ENCODE measurements at places on chromosomes 6 and 20.
A peak's percentile ranks its signal among the peaks of the same experiment; 100 is the strongest.

DNA sequence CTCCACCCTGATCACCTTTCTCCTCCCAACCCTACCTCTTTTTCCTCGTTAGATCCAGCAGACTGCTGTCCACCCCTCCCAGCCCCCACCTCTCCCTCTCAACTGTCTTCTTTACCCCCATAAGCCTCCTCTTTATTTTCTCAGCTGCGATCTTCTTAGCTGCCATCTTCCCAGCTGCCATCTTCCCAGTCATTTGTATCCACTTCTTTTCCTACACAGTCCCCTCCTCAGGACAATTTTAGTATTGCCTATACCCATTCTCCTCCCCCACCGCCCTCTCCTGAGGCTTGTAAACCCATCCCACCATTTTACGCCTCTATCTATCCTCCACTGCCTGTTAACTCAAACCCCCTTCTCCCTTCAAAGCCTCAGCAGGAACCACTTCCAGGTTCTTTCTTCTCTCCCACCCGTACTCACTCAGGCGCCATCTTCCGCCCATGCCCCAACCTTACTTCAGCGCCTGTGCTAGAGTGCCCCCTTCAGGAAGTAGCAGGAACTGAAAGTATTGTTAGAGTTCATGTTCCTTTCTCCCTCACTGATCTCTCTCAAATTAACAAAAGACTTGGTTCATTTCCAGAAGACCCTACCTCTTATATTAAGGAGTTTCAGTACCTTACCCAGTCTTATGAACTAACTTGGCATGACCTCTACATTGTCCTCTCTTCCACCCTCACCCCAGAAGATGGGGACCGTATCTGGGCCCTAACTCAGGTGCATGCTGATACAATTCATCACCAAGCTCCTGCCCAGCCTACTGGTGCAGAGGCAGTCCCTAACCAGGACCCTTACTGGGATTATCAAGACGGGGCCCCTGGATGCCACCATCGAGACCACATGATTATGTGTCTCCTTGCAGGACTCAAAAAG, 236.0 kb downstream of the ADGRG6 start:
- no peak for DNase-seq

DNA sequence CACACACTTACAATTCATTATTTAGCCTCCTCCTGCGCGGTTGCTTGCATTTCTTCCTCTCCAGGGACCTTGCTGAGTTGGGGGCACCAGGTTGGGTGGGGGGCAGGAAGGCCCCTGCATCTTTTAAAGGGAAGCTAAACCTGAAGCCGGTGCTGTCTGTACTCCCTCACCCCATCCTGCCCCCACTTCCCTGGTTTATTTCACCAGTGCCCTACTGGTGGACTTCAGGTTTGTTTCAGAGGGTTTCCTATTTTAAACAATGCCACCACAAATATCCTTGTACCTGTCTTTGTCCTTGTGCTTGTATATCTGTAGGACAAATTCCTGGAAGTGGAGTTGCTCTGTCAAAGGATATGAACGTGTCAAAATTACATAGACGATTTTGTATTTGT, 21.0 kb downstream of the PTK7 start:
- no peak for DNase-seq

GRCh38 chr6:22954749-22955385, 385.5 kb downstream of the HDGFL1 start:
- no peak for DNase-seq

DNA sequence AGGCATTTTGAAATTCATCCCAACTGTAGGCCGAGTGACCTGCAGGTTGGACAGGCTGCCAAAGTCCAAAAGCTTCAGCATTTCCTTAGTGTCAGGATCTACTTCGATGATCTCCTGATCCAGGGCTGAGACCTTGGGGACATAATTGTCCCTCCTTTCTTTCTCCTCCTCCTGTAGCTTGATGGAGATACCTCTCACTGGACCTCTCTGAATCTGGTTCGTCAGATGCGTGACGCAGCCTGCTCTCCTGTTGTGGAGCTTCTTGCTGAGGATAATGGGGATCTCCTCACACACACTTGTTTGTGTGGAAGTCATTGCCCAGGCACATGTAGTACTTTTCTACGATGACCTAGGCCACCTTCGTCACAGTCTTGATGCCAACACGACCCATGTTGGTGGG, 1.5 kb upstream of the MAS1L start:
- DNase-seq, result peak; percentile 72

DNA sequence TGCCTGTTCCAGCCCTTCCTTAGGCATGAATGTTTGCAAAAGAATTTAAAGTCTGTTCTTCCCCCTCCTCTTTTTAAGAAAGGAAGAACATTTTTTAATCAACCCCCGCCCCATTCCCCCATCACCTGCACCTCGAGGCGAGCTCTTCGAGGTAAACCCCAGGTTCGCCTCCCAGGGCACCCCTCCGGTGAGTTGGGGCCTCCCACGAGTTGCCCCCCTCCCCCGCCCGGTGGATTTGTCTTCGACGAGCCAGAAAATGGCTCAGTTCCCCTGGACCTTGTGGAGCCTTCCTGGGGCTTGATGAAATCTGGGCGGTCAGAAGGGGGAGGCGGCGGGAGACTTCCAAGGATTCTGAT, 256 bp upstream of the OVOL2 start:
- DNase-seq, result no peak

DNA sequence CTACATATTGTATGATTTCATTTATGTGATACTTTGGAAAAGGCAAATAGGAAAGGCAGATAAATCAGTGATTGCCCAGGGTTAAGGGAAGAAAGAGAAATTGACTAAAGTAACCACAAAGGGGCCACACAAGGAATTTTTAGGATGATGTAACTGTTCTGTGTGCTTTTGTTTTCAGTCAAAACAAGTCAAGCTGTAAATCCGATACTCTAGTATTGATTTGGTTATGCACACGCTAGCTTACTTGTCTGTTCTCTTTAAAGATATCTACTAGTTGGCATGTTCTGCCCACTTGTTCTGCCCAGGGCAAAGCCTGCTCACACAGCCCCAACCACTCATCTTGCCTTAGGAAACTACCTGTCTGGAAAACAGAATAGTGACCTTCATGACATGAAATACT, 6.4 kb downstream of the FBXL4 start:
- no peak for DNase-seq

- no peak for DNase-seq
These were observed 411 bp downstream of the DSN1 start for GRCh38 chr20:36773107-36773596.

GRCh38 chr6:44983467-44984365, 344.4 kb upstream of the RUNX2 start:
- DNase-seq, result no peak

DNA sequence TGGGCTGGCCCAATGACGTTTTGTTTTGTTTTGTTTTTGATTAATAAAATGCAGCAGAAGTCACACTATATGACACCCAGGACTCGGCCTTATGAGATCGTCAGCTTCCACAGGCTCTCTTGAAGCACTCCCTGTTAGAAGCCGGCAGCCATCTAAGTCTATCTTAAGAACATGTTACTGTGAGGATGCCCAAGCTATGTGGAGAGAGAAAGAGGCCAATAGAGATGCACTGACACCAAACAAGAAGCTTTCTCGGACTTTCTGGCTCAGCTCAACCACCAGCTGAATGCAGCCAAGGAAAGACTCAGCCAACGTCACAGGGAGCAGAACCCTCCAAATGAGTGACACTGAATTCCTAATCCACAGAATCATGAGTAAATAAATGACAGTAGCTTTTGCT, 14.0 kb downstream of the SGK1 start:
- no peak for DNase-seq

DNA sequence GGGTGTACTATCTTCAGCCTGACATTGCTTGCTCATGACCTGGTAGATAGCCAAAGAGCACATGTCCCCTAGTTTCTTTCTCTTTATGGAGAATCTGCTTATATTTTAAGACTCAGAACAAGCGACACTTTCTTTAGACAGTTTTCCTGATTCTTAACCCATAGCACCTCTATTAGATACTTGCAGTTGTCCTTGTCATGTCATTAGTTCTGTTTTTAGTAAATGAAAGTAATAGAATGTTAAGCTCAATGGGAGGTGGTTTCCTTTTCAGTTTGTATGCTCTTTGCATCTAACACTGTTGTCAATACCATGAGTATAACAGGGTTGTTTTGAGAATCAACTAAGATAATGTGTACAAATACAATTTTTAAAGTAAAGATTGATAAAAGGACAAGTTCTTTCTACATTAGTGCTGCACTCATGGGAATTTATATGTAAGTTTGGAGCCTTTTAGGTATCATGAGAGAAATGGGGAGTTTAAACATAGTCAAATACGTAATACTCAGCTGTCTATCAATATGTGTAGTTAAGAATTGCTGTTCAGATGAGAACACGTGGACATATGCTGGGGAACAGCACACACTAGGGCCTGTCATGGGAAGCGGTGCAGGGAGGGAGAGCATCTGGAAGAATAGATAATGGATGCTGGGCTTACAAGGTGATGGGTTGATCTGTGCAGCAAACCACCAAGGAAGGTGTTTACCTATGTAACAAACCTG, 124.3 kb downstream of the GRM1 start:
- DNase-seq, result no peak

GRCh38 chr20:20915844-20916243, 190.3 kb downstream of the LINC00237 start:
- DNase-seq, result no peak

DNA sequence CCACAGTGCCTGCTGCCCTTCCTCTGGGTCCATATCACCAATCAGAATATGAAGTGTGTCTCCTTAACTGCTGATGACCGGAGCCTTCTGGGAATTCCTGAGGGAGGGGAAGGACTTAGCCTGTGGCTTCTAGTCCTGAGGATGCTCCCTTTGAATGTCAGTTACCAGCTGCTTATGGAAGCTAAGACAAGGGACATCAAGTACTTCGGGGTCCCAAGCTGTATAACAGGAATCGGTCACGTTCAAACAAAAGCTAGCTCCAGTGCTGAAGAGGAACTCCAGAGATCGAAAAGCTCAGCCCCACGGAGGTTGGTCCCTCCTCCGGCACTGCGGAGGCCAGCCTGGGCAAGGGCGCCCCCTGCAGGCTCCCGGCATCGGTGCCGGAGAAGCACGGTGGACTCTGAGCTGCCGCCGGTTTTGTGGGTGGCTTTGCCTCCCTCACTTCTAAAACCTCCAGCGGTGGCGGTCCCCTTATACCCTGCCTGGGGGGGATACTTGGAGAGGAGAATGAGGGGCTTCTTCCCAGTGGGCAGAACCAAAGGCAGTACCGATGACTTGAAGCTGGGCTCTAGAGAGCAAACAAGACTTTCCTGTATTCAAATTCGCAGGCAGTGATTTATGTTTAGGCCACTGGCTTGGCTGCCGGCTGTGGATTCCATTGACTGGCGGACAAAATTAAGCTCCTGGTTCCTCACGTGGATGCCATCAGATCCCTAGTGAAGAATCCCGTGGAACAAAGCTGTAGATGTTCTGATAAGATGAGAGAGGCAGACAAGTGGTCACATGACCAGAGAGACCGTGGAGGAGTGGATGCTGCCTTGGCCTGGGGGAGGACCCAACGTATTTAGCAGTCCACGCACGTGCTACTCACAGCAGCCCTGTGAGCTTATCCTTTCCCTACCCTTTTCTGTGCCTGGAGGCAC, 16.2 kb upstream of the UBR2 start:
- no peak for DNase-seq

All from vagina (tissue), 2 donors.